ENCODE measurements at places on chromosomes 13 and 19. TPM values are rescaled to one million over a fixed set of nuclear protein-coding genes. Genes with fewer than 3 reads are reported as not detected.
A peak's percentile ranks its signal among the peaks of the same experiment; 100 is the strongest.

GRCh38 chr13:36418022-36418805 lies 14.1 kb upstream of the CCNA1 start:
- no peaks in the 10 kb centered on the region for H3K27me3 ChIP-seq
- DNase-seq, result peak; percentile 57
- H3K27ac ChIP-seq, result no peak overlapping the region
- H3K4me3 ChIP-seq, result peak overlapping the region; percentile 26
- H3K4me1 ChIP-seq, result peaks cover 20% of the 10 kb centered on the region
- H3K36me3 ChIP-seq, result no peaks in the 10 kb centered on the region

GRCh38 chr13:34862311-34862710 lies 79.8 kb upstream of the NBEA start:
- no peak for DNase-seq
- H3K27me3 ChIP-seq, result no peaks in the 10 kb centered on the region
- H3K27ac ChIP-seq, result no peak overlapping the region
- H3K36me3 ChIP-seq, result no peaks in the 10 kb centered on the region
- no peak overlapping the region for H3K4me3 ChIP-seq
- H3K4me1 ChIP-seq, result peaks cover 21% of the 10 kb centered on the region

DNA sequence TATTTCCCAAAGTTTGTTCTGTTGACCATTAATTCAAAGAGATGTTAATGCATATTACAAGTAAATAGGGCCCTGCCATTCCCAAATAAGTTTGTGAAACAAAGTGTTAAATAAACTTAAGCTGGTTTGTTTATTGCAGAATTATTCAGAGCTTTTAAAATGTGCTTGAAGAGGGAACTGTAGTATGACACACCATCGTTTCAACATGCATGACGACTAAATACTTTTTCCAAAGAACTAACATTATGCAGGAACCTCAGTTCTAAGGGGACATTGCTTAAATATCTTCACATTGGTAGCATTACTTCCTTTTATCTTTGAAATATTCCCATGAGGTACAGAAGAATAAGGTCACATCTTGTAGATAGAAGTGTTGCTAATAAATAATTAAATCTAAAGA lies 14.6 kb downstream of the LHFPL6 start:
- H3K4me1 ChIP-seq, result peaks cover 23% of the 10 kb centered on the region
- no peak for DNase-seq
- H3K27me3 ChIP-seq, result no peaks in the 10 kb centered on the region
- no peak overlapping the region for H3K4me3 ChIP-seq

DNA sequence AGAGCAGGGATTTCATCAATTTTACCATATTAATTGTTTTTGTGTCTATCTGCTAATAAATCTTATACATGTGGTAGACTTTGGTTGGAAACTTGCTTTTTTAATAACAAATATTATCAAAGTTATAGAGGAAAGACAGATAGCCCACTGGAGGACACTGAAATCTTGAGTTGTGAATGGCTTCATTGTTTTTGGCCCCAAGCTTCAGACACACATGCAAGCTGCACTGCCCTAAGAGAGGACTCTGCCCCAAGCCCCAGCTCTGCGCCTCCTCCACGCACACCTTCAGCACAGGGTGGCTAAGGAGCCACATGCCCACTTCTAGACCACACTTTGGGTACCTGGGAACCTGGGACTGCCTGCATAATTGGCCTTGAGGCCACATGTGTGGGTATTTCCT lies 35.2 kb downstream of the RCBTB2 start:
- peaks cover 39% of the 10 kb centered on the region for H3K4me1 ChIP-seq
- H3K4me3 ChIP-seq, result no peak overlapping the region
- no peak for DNase-seq
- H3K36me3 ChIP-seq, result no peaks in the 10 kb centered on the region
- no peaks in the 10 kb centered on the region for H3K27me3 ChIP-seq

GRCh38 chr19:51690454-51691073 lies 2.6 kb upstream of the SPACA6 start:
- H3K36me3 ChIP-seq, result peaks cover 26% of the 10 kb centered on the region
- peaks cover 42% of the 10 kb centered on the region for H3K4me1 ChIP-seq
- DNase-seq, result peak; percentile 68
- H3K27ac ChIP-seq, result peak overlapping the region; percentile 27

- H3K27me3 ChIP-seq, result peaks cover 11% of the 10 kb centered on the region
- no peaks in the 10 kb centered on the region for H3K36me3 ChIP-seq
- DNase-seq, result no peak
- no peak overlapping the region for H3K4me3 ChIP-seq
- H3K4me1 ChIP-seq, result no peaks in the 10 kb centered on the region
Observed at GRCh38 chr13:112182251-112182650, 115.3 kb downstream of the SOX1 start.

GRCh38 chr13:98097749-98098148 lies 45.1 kb upstream of the FARP1 start:
- H3K4me1 ChIP-seq, result no peaks in the 10 kb centered on the region
- no peak overlapping the region for H3K4me3 ChIP-seq
- no peak for DNase-seq

RXFP2 gene
- not detected for total RNA-seq

KLC3 gene
- total RNA-seq, result 27.5 TPM

THSD1 gene
- total RNA-seq, result 1.0 TPM
